Gastroesophageal sphincter (tissue), 4 donors: ENCODE measurements at places on chromosomes 7 and 10. TPM values are rescaled to one million over a fixed set of nuclear protein-coding genes. Genes with fewer than 3 reads are reported as not detected.

Gene PNLIPRP2
- not detected for total RNA-seq

DNA sequence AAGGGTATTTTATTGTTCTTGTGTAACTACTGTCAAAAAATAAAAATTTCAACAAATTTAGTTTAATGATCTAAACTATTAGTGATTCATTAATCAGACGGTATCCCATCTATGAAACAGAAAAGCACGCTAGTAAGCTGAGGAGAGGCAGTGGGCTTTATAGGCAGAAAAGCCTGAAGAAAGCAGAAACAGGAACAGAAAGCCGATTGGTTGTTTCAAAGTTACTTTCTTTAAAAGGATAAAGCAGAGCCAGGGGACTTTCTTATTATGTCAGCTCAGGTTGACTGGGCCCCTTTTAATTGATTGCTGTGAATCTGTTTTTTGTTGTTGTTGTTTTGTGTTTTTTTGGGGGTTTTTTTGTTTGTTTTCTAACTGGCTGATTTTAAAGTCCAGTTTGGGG lies 105.5 kb downstream of the TES start:
- ATAC-seq = no peak

GRCh38 chr10:68499544-68499943 lies 27.8 kb upstream of the DNA2 start:
- no peak for ATAC-seq

GRCh38 chr7:131105799-131106680 lies 221.6 kb upstream of the MKLN1 start:
- ATAC-seq = peak; percentile 73

Gene VWA2
- 0.25 TPM for total RNA-seq

Gene FZD8
- 8.1 TPM for total RNA-seq

DNA sequence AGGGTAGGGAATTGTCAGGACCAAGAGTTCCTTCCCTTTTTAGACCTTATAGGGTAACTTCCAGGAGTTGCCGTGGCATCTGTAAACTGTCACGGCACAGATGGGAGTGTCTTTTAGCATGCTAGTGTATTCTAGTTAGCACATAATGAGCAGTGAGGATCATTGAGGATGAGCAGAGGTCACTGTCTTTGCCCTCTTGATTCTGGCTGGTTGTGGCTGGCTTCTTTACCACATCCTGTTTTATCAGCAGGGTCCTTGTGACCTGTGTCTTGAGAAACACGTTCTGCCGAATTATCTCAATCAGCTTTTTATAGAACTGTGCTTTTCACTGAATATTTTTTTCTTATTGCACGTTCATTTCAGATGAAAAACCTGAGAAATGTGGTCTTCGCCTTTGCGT lies 41.5 kb downstream of the MINPP1 start:
- no peak for ATAC-seq

- no peak for ATAC-seq
Observed at GRCh38 chr10:132507409-132507955, 30.1 kb upstream of the INPP5A start.

GRCh38 chr10:132381741-132382140 lies 15.3 kb upstream of the PWWP2B start:
- ATAC-seq = no peak

GRCh38 chr7:73683788-73684693 lies 644 bp downstream of the BUD23 start:
- no peak for ATAC-seq

DNA sequence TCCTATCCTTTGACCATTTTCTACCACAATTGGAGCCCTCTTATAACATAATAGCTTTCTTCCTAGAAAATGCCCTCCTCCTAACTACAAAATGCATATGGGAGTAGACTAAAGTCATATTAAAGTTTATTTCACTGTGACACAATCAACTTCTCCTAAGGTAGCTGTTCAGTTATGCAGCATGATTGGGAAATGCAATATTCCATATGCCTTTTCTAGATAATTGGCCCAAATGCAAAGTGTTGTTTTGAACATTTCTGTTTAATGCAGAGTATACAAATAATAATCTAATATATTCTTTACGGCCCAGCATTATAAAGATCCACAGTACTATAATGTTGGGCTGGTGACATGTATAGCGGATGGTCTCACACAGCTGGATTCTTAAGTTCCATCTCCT lies 205.1 kb downstream of the RAPGEF5 start:
- no peak for ATAC-seq

DNA sequence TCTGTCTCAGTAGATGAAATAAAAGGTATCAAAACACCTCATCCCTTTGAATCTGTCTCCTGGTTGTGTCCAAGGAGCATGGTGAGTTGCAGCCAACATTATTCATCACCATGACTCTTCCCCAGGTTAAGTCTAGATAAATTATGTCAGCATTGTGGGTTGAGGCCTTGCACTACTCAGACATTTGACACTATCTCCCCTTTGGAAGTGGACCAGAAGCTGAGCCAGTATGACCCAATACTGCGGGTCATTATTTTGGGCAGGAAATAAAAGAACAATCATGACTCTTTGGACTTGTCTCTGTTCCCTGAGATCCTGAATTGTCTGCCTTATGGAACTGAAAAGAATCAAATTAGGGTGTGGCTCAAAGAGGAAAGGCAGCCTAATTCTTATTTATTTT lies 168.2 kb upstream of the FAM171A1 start:
- no peak for ATAC-seq

- ATAC-seq = no peak
Observed at GRCh38 chr10:17698696-17699095, 53.3 kb upstream of the TMEM236 start.

GRCh38 chr7:23931633-23932032 lies 221.6 kb downstream of the STK31 start:
- ATAC-seq = no peak

Gene TMEM229A
- total RNA-seq = 0.54 TPM

DNA sequence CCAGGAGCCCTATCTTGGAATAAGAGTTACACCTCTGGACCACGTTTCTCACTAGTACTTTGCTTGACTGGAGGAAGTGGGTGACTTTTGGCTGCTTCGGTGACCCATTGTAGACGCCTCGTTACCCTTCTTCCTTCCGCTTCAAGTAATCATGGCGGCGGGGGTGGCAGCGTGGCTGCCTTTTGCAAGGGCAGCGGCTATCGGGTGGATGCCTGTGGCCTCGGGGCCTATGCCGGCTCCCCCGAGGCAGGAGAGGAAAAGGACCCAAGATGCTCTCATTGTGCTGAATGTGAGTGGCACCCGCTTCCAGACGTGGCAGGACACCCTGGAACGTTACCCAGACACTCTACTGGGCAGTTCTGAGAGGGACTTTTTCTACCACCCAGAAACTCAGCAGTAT lies 1.5 kb downstream of the KCND2 start:
- no peak for ATAC-seq

Gene GATA3
- total RNA-seq = not detected

DNA sequence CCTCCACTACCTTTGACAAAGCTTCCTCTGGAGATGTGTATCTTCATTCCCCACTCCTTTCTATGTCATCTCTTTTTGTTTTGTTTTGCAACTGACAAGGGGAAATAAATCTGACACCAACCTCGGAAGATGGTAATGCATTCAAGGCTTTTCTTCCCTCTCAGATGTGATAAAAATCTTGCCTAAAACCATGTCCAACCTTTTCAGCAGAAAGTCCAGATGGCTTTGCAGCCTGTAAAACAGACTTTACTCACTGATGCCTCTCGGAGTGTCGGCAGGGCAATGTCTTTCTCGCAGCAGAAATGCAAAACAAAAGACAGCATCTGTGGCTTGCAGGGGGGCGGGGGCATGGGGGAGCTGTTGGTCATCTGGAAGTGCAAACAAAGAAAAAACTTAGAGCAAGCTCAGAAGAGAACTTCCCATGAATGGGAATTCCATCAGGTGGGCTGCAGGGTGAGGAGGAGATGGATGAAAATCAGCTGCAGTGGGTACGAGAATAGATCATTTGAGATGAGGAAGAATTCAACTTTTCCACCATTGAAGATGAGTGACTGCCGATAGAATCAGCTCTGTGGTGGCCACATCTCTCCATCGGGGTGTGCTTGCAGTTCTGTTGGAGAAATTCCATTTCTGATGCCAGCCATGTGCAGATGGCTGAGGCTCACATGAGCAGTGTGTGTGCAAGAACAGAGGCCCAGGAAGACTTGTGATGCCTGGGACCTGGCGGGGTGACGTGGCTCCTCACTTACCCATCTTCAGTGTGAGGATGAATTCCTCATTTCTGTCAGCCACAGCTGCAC lies 237.7 kb downstream of the WDR37 start:
- ATAC-seq = no peak

Gene GTPBP10
- 13.3 TPM for total RNA-seq

- no peak for ATAC-seq
Observed at GRCh38 chr10:83425306-83425705, 714.0 kb upstream of the GHITM start.

Gene CALHM2
- total RNA-seq = 55.7 TPM

- ATAC-seq = no peak
Observed at GRCh38 chr7:36764929-36765328, 40.6 kb upstream of the AOAH start.

- no peak for ATAC-seq
Observed at GRCh38 chr10:78288663-78289062, 255.0 kb downstream of the RPS24 start.

GRCh38 chr10:45160271-45160670 lies 155.1 kb downstream of the OR13A1 start:
- no peak for ATAC-seq

DNA sequence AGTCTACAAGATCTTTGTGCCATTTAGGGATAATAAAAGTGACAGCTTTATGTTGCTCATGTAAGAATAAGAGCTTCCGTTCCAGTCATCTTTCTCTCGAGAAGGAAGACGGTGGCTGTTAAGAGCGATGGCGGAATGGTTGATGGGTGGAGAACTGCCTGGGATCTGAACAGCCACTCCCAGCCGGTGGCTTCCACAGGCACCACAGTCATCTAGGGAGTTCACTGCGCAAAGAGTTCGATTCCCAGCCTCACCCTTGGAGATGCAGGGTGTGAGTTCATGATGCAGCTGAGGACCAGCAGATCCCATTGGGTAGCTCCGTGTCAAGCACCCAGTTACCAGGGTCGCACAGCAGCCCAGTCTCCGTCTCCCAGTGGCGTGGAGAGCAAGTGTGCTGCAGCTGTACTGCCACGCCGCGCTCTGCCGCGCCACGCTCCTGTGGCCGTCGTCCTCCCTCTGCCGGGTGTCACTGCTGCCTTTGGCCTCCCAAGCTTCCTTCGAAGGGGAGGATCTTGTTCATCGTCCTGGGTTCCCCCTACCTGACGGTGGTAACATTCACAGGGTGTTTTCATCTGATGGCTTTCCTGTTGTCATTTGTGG lies 7.8 kb downstream of the SUN1 start:
- no peak for ATAC-seq

Gene MUC12
- not detected for total RNA-seq

Gene SFRP4
- total RNA-seq = 1.4 TPM

DNA sequence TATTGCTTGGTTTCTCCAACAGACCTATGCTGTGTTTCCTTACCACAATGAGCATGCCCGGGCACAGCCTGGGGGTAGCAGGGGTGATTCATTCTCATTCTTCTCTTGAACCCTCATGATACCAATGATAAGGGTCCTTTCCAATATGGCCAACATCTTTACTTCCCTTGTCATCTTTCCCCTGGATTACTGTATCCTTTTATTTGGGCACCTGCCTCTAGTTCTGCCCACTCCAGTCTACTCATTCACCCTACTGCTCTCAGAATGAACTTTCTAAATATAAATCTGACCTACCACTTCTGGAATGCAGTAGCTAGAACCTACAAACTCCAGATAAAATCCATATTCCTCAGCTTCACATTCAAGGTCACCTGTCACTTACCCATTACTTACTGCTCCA lies 26.4 kb upstream of the ITPRID1 start:
- ATAC-seq = no peak

- ATAC-seq = no peak
Observed at GRCh38 chr7:13279854-13280435, 592.5 kb downstream of the ARL4A start.

DNA sequence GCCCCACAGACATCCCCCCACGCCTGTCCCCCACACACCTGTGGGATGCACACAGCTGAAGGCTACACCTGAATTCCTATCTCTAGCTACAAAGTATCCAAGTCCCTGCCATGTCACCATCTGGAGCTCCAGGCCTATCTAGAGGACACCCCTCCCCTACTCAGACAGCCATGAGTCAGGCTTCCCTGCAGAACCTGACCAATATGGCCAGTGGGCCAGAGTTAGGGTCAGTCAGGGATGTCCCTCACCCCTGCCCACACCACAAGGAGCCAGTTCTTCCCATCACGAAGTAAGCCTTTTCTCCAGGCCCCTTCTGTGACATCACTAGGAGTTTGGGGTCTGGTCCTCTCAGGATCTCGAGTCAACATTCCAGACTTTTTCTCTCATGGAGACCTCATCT lies 10.6 kb upstream of the SLC18A3 start:
- no peak for ATAC-seq

DNA sequence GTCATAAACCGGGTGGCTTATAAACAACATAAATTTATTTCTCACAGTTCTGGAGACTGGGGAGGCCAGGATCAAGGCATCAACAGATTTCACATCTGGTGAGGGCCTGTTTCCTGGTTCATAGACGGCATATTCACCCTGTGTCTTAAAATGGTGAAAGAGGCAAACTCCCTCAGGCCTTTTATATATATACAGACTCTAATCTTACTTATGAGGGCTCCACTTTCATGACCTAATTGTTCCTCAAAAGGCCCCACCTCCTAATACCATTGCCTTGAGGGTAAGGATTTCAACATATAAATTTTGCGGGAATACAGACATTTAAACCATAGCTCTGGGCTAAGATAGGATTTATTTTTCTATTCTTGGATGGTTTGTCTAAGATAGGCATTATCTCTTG lies 187.2 kb downstream of the PPP1R3A start:
- ATAC-seq = no peak

Gene SERPINE1
- total RNA-seq = 75.3 TPM

GRCh38 chr7:22664988-22665798 lies 61.8 kb upstream of the IL6 start:
- ATAC-seq = no peak

Gene TEX47
- total RNA-seq = not detected

- ATAC-seq = no peak
Observed at GRCh38 chr7:156155988-156156733, 343.9 kb upstream of the SHH start.

GRCh38 chr7:79590391-79590790 lies 136.9 kb upstream of the MAGI2 start:
- no peak for ATAC-seq

Gene TIAL1
- total RNA-seq = 59.9 TPM

DNA sequence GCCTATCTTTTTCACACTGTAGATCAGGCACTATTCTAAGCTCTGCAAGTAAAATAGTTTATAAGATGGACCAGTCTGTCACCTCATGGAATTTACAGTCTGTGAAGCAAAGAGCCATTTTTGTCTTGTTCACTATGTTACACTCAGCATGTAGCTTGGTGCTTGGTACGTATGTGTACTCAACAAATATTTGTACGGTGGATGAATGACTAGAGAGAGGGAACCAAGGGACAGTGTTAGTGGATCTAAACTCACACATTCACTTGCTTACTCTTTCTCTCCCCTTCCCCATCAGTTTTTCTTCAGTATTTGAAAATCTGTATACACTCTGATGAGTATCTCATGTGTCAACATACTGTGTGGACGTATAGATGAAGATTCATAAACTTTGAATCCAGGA lies 45.9 kb downstream of the PTF1A start:
- ATAC-seq = no peak

- ATAC-seq = peak; percentile 64
Observed at GRCh38 chr7:140631602-140632001, 9.0 kb downstream of the DENND2A start.
